AG04450 (cell line): ENCODE measurements at places on chromosomes 2 and 18.

DNA sequence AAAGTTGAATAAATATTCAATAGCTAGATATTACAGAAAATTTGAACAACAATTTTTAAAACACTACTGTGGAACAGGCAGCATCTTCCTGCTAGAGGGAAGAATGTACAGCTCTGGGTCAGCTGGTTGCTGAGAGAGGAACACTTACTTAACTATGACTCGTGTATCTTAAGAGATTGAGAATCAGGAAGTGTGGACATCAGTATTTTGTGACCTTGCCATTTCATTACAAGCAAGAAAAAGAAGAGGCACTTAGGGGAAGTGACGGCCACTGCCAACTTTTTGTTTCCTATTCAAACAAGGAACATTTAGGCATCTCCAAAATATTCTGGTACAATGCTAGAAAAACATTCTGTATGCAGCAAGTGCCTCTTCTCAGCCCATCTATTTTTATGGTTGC lies 45.9 kb downstream of the ITPRID2 start:
- no peak for DNase-seq

GRCh38 chr2:118669654-118670053 lies 177.8 kb downstream of the EN1 start:
- DNase-seq = no peak

DNA sequence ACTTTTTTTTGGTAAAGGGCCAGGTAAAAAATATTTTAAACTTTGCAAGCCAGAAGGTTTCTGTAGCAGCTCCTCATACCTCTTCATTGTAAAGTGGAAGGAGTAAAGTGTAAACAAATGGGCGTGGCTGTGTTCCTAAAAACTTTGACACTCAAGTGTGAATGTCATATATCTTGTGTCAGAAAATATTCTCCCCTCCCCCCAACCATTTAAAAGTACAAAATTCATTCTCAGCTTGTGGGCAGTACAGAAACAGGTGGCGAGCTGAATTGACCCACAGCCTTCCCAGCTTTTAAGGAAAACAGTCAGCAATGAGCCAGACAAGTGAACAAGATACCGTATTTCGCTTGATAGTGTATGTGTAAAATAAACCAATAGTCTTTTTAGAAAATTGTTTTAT lies 4.0 kb downstream of the YPEL5 start:
- DNase-seq = no peak

- no peak for DNase-seq
Measured at GRCh38 chr18:50737127-50737526, 82.7 kb downstream of the MRO start.

GRCh38 chr2:202406445-202406978 lies 30.4 kb downstream of the BMPR2 start:
- no peak for DNase-seq

DNA sequence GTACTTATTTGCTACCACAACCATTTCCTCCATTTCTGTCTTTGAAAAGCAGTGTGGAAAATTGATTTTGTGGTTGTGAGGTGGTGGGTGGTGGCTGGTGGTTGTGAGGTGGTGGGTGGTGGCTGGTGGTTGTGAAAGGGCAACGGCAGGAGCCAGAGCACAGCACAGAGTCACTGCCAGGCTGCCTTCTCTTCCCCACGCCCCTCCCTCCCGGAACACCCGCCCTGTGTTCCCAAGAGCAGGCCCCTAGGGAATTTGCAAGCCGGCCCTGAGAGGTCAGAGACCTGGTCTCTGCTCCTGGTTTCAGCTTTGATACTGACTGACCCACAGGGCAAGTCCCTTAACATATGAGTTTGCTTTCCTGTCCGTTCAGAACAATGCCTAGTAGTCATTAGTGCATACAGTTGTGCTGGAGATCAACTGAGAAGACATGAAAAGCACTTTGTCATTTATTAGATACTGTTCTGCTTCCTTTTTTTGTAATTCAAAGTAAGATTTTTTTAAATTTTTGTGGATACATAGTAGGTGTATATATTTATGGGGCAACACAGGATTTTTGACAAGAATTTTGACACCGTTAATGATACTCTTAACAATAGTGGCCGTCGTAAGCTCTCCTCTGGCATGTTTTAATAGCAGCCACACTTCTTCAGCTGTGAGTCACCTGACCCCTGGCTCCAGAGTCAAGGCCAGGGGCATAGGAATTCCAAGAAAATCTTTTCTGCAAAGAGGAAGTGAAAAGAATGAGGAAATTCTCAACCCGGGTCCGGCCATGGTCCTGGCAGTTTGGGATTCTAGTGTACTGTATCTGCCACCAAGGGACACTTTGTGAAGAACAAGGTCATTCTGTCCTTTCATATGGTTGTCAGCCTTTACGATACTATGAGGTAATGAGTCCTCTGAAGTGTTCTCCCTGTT lies 53.2 kb downstream of the ITGA6 start:
- DNase-seq = no peak

DNA sequence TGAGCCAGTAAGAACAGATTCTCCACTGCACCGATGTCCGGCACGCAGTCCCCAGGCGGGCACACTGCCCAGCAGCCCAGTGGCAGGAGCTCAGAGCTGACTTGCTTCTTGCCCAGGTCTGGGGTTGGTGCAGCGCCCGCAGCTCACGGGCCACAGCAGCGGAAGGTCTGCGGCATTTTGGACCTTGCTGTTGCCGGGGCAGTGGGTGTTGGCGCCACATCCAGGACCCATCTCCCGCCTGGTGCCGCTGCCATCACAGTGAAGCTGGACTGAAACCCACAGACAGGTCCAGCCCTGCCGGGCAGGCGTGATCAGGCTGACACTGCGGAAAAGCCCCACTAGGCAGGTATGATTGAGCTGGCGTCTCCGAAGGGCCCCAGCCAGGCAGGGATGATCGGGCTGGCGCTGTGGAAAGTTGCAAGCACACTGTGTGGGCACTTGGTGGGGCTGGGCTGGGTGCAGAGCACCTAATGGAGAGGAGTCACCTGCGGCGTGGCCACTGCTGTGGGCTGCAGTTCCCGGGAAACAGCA lies 75.5 kb downstream of the SLC66A2 start:
- no peak for DNase-seq

DNA sequence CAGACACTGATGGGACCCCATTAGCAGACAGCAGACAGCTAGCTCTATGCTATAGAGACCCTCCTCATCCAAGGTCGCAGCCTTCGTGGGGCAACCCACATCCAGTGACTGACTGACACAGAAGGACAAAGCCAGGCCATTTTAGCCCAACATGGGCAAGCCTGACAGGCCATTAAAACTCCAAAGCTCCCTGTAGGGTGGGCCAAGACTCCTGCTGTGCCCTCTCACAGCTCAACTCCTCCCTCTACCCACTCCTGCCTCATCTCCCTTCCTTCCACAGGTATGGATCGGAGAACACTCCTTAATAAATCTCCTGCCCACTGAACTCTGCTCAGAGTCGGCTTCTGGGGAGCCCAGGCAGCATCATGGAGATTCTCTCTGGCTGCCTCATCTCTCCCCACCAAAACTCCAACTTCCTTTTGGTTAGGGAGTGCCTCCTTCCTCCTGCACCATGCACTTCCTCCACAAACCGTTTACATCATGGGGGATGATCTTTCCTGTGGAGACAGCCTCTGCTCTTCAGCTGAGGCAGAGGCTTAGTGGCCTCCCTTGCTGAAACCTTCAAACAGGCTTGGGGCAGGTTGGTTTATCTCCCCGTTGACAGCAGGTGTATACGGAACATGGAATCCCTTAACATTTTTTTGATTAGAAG lies 86.5 kb downstream of the ACTR3 start:
- DNase-seq = no peak

DNA sequence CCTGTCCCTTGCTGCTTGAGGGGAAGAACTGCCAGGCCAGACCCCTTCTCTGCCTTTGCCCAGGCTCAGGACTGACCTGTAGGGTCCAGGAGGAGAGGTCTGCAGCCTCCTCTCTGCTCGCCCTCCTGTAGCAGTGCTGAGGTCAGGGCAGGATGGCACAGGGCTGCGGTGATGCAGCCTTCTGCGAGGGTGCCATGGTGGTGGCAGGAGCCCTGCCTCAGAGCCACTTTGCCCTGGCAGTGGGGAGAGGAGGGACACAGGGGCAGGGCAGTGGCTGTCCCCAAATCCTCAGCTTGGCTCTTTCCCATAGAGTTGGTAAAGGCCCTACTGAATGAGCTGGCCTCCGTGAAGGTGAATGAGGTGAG lies 884 bp downstream of the PROM2 start:
- no peak for DNase-seq

DNA sequence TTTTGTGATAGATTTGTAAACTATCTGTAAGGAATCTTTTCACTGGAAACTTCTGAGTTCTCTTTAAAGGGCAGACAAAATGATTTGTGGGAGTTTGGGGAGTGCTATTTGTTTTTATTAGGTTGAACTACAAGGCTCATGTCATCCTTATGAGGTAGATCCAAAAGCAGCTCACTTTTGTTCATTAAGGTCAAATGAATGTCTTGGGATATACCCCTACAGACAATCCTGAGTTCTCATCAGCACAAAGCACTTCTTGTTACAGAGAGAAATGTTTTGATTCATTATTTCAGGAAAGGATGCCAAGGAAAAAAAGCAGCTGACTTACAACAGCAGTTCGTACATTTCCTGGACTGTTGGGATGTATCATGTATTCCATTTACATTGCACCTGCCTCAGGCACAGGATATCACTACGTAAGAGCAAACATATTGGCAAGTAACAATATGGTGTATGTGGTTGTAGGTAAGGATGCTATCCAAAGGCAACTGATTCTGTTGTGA lies 68.9 kb downstream of the DCC start:
- DNase-seq = no peak

DNA sequence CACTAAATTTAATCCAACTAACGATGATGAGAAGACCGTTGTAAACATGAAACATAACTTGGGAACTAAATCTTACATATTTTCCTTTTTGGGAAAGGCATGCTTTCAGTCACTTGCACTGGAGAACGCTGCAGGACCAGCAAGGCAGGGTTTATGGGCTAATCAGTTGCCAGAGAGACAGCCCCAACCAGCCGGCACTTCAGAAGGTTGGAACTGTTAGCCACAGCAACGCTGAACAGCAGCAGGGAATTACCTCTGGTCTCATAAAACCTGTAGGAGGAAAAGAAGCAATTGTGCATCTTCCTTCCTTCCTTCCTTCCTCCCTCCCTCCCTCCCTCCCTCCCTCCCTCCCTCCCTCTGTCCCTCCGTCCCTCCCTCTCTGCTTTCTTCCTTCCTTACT lies 33.9 kb upstream of the SIX2 start:
- DNase-seq = no peak
